DMS79 (cell line): ENCODE measurements at places on chromosomes 1 and 21.

DNA sequence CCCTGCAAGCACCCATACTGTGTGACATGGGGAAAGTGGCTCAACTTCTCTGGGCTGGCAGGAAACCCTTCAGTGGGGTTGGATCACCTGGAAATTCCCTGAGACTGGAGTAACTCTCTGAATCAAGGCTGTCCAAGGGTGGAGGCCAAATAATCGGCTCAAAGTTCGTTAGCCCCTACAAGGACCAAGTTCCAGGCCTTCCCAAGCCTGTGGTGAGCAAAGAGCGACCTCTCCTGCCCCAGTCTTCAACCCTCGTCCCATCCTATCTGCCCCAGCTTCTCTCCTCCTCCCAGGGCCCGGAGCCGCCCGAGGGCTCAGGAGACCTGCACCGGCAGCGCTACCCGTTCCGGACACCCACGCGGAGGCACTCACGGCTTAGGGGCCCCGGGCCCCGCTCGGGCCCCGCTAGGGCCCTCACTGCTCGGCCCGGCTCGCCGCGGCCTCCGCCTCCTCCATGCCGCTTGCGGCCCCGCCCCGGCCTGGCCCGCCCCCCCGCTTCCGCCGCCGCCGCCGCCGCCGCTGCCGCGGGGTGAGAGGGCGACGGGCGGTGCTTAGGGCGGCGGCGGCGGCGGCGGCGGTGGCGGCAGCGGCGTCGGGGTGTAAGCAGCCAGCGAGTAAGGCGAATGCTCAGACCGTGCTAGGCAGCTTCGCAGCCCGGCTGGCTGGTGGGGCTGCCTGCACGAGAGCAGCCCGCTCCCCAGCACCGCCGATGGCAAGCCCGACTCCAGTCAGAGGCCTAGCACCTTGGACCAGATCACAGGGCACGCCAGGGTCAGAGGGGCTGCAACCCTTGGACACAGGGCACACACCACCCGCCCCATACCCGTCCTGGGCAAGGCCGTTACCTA is at the start of gene POMGNT1:
POMGNT1 (minus strand) TSS at position 471 of the 848 bp plus-strand sequence. CDS start 613 bp downstream, outside the sequence.
- peak; percentile 27 for DNase-seq

GRCh38 chr1:112702067-112702395 is 4.9 kb downstream of the RHOC start:
- no peak for DNase-seq

DNA sequence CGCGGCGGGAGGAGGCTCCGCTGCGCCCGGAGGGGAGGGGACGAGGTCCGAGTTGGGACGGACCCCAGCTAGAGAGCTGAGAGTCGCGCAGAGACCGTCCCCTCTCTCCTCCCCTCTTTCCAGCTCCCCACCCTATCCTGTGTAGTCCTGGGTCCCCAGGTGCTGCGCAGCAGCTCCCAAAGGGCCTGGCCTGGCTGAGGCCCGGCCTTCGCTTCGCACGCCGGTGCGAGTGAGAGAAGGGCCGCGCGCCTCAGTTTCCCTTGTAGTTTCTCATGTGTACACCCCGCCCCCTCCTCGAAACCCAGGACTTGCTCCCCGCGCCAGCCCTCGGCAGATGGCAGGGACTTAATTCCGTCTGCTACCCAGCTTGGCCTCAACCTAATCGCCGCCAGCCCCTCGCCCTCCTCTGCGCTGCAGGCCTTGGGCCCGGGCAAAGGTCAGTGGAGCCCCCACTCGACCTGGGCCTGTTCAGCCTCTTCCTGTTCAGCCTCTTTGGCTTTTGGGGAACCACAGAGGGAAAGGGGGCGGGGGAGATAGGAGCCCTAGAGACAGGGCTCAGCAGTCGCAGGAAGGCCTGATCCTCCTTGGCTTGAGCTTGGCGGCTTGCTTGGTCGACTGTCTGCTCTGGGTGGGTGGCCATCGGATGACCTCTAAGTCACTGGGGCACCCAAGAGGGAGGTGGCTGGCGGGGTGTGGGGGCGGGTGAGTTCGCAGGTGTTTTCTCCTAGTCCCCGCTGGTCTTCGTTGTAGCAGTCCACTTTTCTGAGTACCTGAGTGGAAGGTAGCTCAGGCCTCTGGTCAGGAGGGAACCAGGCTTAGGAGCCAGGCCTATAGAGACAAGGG is 1.0 kb downstream of the ZNF687 start:
- no peak for DNase-seq

DNA sequence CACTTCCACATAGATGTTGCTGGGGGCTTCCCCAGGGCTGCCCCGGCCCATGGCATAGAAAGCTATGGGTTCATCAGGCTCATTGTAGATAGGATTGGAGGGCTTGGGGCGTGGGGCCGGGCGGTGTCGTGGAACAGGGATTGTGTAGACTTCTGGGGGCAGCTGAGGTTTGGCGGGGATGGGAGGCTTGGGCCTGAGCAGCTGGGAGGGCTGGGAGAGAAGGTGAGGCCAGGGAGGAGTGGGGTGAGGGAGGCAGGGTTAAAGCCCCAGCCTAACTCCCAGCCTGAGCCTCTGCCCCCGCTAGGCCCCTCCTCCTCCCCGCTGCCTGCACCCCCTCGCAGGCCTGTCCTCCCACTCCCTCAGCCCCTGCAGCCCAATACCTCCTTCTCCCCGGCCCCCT is 7.4 kb downstream of the SH2D2A start:
- DNase-seq, result no peak

GRCh38 chr1:110916669-110917306 is 43.8 kb downstream of the CD53 start:
- no peak for DNase-seq

DNA sequence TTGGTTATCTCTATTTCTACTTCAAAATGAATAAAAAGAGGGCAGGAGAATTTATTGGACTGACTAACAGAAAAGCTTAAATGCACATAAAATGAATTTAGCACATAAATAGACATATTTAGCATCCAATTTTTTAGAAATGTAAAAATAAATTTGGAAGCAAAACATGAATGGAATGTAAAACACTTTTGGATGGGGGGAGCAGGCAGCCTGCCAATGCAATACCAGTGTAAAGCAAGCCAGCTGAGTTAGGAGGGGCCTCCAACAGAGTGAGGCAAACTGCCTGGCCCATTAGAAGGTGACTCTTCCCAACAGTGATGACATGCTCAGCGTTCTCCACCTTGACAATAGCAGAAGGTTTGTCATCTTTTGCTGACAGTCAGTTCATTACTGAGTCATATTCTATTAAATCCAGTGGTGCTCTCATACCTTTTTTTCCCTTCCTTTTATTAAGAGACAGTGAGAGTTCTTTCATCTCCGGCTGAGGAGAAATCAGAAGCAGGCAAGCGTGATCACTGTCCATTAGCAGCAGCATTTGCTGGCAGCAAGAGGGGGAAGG is 19.5 kb upstream of the EXO1 start:
- DNase-seq, result no peak

DNA sequence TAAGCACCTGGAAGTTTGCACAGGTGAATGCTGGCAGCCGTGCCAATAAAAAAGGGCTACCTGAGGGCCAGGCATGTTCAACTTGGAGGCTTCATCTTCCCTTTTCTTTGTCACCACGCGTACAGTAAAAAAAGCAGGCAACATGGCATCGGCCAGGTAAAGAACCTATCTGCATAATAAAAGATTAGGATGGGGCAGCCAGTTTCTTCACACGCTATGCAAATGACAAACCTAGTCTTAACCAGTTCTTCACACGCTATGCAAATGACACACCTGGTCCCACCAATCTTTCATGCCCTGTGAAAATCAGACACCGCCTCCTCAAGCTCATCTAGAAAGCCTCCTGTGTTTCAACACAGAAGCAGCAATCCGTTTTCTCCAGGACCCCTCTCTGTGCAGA is 413.4 kb downstream of the HLX start:
- no peak for DNase-seq

DNA sequence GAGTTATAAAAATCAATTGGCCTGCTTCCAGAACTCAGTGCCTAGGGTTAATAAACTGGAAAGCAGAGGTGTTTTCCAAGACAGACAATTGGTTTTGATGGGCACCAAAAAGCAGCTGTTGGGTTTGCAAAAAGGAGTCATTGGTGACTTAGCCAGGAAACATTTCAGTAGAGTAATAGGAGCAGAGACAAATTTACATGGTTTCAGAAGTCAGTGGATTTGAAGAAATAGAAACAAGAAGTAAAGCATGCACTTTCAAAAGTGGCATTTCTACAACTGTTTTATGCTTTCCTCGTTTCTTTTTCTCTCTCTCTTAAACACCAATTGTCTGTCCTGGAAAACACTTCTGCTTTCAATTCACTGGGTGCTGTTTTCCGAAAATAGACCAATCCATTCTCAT is 87.8 kb downstream of the GLUL start:
- no peak for DNase-seq

- no peak for DNase-seq
Measured at GRCh38 chr1:75797273-75797588, 549 bp downstream of the MSH4 start.

DNA sequence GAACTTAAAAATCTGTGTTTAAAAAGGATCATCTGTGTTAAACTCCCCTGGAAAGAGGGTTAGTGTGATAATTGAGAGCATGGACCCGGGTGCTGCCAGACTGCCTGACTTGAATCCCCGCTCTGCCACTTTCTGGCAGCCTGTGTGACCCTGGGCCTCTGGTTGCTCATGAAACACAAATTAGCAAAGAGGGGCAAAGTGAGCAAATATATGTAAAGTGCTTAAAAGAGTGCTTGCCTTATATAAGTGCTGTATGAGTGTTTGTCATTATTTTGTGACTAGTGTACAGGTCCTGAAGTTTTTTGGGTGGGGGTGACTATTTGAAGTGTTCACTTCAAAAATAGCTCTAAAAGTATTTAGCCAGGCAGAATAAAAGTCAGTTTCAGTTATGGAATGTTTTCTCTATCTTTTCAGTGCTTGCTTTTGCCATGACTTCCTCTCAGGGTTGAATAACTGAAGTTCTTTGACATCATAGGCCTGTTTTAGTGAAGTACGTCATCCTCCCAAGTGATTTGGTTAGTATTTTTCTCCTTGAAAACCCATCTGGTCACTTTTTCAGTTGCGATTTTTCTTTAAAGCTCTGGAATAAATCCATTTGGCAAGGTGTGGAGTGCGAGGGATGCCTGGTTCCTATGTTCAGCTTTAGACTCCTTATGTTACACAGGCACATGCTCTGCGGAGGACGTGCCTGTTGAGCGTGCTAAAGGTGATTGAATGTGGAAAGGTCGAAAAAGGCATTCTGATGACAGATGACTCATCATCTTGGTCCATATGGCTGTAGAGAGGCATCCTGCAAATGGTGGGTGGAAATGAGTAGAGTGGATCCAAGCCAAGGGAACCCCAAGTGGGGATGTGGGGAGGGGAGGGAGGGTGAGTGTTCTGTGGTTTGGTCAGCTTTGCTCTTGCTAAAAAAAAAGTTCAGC is 47.8 kb downstream of the AK4 start:
- no peak for DNase-seq

DNA sequence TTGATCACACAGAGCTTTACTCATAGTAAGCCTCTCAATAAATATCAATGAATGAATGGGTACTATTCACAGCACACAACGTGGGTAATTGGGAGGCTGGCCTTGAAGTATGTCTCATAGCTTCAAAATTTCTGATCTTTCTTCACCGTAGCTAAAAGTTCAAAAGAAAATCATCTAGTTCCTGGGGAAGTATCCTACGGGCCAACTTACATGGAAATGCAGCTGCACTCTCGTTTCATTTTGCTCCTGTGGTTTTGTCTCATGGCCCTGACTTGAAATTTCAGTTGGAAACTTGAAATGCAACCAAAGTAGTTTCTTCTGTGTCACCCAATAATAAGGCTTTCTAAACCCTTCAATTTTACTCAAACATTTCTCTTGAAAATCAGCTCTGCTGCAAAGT is 76.1 kb upstream of the CNIH3 start:
- no peak for DNase-seq

DNA sequence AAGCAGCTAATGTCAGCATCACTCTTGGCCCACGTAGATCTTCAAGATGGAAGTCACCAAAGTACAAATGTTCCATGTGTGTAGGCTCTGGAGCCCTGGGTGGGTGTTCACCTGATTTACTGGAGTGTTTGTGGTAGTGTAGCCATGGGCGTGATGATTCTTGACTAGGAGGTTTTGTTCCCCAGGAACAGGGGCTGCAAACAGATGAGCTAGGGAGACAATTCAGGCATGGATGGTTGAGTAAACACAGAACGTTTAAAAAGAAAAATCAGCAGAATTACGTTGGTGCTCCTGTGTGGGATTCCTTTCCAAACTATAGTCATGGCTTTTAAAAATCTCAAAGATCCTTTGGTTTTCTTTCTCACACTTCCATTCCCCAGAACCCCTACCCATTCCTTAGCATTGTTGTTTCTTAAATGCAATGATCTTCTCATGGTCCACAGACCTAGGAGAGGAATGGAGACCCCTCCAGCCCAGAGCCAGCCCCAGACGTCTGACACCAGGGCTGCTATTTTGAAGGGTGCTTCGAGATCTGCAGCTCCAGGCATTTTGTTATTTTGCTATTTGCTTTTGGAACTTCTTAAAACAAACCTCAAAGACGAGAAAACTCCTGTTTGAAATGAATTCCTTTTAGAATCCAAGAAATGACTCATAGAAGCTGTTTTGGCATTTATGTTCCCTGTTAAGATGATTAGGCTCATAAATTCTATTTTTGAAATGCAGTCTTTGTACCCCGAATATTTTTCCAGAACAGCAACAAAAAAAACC is 115.1 kb downstream of the ETS2 start:
- no peak for DNase-seq

DNA sequence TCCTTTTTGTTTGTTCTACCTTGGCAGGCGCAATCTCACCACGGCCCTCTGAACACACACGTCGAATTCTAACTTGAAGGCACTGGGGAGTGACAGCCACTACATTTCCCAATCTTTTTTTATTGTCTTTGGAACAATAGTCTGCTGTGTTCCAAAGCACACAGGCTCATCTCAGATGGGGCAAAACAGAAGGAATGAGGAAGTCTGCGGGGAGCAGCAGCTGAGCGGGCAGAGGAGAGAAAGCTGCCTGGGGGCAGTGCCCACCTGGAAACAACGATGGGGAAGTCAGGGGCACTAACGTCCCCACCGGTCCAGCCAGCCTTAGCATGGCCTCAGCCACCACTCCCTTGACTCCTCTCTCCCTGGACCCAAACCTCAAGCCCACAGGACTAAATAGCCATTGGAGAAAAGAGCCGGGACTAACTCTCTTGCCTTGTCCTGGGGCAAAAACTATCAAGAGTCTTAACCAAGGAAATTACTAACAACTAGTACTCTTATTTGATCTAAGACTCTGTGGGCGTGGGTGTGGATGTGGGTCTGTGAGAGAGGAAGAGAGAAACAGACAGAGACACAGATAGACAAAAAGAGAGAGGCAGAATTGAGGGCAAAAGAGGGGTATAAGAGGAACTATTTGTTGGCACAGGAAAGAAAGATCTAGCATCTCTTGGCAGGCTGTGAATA is 34.2 kb downstream of the SYF2 start:
- no peak for DNase-seq

- DNase-seq, result no peak
Measured at GRCh38 chr1:165882168-165882837, 54.9 kb downstream of the UCK2 start.

- DNase-seq, result no peak
Measured at GRCh38 chr1:43438576-43438952, 15.2 kb downstream of the HYI start.

- DNase-seq, result no peak
Measured at GRCh38 chr1:44412601-44413000, 7.5 kb downstream of the RNF220 start.

- no peak for DNase-seq
Measured at GRCh38 chr1:56302878-56303277, 276.5 kb downstream of the PLPP3 start.

- DNase-seq, result no peak
Measured at GRCh38 chr1:109631513-109632505, 12.2 kb downstream of the AMPD2 start.

GRCh38 chr1:243501002-243501401 is 245.2 kb downstream of the SDCCAG8 start:
- DNase-seq, result no peak
